ENCODE measurements at places on chromosomes 5 and 9. TPM values are rescaled to one million over a fixed set of nuclear protein-coding genes. Genes with fewer than 3 reads are reported as not detected.

Gene GCNT4
- total RNA-seq, result 0.33 TPM

Gene HSD17B3
- 0.39 TPM for total RNA-seq

Gene TMEFF1
- total RNA-seq, result 2.2 TPM

Gene PCDHB2
- total RNA-seq, result 12.8 TPM

Gene ENTREP1
- total RNA-seq, result 0.13 TPM

Gene PCDHA4
- total RNA-seq, result 3.1 TPM

Gene GAS1
- 0.13 TPM for total RNA-seq

Gene TAF1L
- not detected for total RNA-seq

Gene ANGPTL2
- 0.08 TPM for total RNA-seq

GRCh38 chr9:100129772-100130171 lies 30.7 kb downstream of the INVS start:
- no peak for DNase-seq

DNA sequence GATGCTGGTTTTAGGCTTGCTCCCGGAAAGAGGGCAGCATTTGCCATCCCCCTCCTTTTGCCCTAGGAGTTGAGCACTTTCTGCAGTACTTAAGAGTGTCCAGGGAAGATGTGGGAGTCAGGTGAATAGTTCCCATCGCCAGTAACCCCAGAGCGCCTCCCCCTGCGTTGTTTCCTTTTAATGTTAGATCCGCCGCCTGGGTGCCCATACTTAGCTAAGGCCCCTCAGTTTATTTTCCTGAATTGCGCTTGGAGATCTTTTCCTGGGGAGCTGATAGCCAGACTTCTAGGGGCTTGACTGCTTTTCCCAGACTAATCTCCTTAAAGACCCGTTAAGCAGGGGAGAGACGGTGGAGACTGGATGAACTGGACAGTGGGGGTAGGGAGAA lies 377 bp upstream of the PCDHAC2 start:
- no peak for DNase-seq

GRCh38 chr5:148922606-148923005 lies 96.2 kb downstream of the ADRB2 start:
- DNase-seq, result no peak

GRCh38 chr9:89519366-89519805 lies 21.5 kb upstream of the SEMA4D start:
- DNase-seq, result no peak

- DNase-seq, result no peak
These were observed 312.6 kb upstream of the KIF2A start for GRCh38 chr5:61993295-61993927.

DNA sequence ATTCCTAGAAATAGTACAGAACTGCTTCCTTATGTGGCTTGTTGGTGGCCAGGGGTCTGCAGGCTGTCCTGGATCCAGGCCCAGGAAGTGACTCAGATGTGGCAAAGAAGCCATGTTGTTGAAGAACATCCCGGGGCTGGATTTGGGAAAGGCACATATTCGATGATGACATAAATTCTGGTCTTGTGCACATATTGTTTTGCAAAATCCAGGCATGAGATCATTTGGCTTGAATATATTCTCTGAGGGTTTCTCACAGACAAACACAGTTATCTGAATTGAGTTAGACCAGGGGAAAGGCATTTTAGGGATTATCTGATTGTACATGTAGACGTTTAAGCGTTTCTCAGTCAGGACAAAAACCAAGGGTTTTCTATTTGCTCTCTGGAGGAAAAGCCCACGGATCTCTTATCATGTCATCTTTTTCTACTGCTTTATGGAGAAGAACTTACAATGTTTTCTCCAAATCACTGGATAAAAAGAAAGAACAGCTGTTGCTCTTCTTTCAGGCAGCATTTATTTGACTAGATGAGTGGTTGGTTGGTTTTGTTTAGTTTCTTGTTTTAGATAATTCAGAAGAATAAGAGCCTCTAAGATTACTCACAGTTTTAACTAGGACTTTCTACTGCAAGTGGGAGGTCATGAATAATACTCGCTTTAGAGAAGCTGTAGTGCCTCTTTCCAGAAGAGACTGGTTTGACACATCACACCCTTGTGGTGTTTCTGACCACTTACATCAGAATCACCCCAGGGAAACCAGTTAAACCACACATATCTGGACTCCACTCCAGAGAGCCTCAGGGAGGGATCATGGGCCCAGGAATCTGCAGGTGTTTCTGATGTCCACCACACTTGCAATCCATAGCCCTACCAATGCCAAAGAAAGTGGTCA lies 29.5 kb upstream of the LHFPL2 start:
- peak; percentile 18 for DNase-seq

- DNase-seq, result no peak
These were observed 3.3 kb upstream of the PTGES start for GRCh38 chr9:129756191-129756590.

- DNase-seq, result no peak
These were observed 247.0 kb downstream of the AOPEP start for GRCh38 chr9:94973451-94973941.

DNA sequence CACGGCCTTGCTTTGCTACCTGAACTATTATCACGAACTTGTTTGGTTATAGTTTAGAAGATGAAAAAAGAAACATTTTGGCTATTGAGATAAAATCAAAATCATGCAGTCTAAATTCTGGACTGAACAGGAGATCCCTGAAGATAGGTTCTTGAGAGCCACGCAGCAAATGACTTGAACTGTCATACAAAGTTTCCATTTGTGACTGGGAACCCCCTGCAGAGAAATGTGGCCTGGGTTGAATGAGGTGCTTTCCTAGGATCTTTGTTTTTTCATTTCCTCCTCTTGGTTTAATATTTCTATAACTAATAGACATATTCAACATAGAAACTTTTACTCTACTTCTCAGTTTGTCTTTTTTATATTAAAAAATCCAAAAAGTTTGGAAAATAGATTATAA lies 184.7 kb upstream of the TRPM3 start:
- DNase-seq, result no peak

DNA sequence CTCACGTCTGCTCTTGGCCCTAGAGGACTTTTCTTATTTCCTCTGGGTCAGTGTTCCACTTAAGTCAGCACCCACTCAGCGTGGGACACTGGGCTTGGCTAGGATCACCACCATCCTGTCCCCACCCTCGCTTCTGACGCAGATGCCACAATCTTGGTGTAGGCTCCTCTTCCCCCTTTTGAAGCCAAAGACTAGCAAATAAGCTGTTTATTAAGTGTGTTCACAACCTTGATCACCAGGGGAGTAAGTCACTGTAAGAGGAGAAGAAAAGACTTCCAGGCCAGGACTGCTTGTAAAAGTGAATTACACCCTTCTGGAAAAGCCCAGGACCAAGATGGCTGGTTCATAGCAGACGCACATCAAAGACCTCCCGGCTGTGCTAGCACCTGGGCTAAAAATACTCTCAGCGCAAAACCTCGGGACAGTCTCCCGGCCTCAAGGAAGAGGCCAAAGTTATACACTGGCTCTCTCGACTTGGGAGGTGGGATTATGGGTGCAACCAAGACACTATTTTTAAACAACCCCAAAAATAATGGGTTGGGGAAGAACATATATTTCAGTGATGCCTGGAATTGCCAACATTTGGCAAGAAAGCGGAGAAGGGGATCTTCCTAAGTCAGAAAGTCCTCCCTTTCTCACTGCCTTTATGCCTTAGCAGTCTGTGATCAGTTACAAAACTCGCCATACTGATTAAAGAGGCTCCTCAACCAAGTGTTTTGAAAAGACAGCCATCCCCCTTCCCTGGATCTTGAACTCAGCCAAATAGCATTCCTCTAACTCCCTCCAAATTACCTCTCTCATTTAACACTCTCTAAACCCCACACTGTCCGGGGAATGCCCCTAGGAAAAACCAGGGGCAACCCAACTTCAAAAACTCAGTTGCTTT lies 69.4 kb downstream of the RAPGEF1 start:
- DNase-seq, result no peak

GRCh38 chr9:88007291-88007650 lies 32.9 kb upstream of the CDK20 start:
- DNase-seq, result no peak

- DNase-seq, result no peak
These were observed 184.2 kb downstream of the RAB3C start for GRCh38 chr5:58767104-58767503.

- DNase-seq, result no peak
These were observed 118.1 kb downstream of the COL23A1 start for GRCh38 chr5:178472138-178472537.

GRCh38 chr5:95872346-95873268 lies 50.1 kb upstream of the GLRX start:
- DNase-seq, result no peak

GRCh38 chr5:66442951-66443445 lies 153.2 kb upstream of the MAST4 start:
- DNase-seq, result no peak

- DNase-seq, result no peak
These were observed 31.9 kb upstream of the FSTL4 start for GRCh38 chr5:133644000-133644865.

DNA sequence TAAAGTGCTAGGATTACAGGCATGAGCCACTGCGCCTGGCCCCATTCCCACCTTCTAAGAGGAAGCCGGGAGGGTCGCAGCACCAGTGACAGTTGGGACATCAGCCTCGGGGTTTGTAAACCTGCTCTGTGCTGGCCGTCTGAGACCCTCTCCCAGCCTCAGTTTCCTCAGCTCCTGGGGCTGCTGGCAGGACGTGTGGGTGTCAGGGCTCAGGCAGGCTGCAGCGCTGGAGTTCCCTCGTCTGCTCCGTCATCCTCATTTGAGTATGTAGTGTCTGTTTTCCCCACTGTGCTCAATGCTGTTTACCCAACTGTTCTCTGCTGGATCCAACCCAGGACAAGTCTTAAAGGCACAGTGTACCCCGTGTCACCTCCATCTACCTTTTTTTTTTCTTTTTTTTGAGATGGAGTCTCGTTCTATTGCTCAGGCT lies 2.0 kb upstream of the NINJ1 start:
- DNase-seq, result no peak

- DNase-seq, result no peak
These were observed 215.5 kb downstream of the GAPVD1 start for GRCh38 chr9:125477089-125477544.

GRCh38 chr5:16791036-16791705 lies 144.9 kb downstream of the MYO10 start:
- DNase-seq, result peak; percentile 62

DNA sequence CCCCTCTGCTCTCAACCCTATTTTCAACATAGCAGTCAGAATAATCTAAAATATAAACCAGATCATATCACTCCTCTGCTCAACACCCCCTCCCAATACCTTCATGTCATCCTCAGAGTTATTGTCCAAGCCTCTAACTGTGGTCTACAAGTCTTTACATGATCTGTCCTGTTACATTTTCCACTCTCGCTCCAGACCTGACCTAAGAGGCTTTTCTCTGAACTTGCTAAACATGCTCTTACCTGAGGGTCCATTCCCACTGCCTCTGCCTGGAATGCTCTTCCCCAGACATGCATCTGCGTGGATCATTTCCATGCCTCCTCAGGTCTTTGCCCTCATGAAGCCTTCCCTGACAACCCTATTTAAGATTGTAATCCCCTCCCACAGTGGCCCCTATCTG lies 12.0 kb downstream of the NIPSNAP3B start:
- DNase-seq, result no peak

- no peak for DNase-seq
These were observed 604.2 kb upstream of the CLINT1 start for GRCh38 chr5:158463188-158463587.

DNA sequence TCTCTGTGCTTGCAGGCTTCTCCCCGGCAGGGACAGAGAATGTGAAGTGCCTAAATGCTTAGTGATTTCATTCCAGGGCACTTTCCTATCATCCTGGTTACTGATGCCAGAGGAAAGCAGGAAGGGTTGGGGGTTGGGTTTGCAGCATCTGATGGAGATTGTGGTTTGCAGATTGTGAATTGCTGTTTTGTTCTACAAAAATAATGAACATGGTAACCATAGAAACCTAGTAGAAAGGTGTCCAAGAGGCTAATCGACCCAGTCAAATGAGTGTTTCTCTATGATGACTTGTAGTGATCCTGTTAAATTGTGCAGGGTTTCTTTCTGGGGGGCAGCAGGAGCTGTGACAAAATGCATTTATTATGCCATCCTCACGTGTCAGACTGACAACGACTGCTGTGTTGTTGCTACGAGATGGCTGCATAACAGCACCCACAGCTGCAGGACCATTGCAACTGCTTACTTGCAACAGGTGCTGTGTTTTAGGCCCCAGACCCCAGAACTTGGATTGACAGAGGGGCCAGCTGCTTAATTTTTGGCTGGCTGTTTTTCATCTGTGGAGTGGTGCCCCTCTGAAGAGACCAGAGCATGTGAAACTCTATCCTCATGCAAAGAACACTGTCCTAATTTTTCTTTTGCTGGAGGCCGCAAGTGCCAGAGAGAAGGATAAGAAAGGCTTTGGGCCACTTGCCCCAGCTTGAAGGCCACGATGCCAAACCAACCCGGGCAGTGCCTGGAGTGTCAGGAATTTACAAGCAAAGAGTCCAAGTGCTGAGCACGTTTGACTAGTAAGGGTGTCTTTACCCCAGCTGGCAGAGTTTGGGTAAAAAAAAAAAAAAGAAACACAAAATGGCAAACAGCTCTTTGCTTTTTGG lies 397.8 kb downstream of the GADD45G start:
- no peak for DNase-seq

GRCh38 chr9:15295761-15296405 lies 11.1 kb downstream of the TTC39B start:
- no peak for DNase-seq

DNA sequence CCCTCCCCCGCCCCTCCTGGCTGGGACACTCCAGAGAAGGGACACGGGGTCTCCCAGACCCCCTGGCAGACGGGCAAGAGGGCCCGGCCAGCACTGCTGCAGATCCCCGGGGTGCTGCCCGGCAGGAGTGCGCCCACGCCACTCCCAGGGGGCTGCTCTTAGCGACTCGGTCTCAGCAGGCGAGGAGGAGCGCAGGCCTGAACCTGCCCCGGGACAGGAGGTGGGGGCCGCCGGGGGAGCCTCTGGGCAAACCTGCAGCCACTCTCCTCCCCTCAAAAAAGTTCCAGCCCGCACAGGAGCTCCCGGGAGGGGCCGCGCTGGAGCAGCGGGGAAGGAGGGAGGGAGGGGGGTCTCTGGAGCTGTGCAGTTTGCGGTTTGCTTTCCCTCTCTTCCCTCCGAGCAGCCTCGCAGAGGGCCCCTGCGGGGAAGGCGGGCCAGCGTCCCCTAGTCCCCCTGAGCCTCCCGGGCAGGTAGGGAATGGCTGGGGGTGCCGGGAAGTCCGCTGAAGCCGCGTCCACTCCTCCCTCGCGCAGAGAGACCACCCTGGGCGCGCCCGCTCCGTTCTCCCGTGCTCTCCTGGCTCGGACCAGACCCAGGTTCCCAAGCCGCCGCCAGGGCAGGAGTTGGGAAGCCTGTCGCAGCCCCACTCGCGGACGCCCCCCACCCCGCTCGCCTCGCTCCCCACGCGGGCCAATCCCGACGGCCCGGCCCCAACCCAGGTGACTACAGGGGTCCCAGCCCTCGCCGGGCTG lies 44.2 kb downstream of the NACC2 start:
- DNase-seq, result no peak
